ENCODE measurements at places on chromosomes 11 and 22.
A peak's percentile ranks its signal among the peaks of the same experiment; 100 is the strongest.

DNA sequence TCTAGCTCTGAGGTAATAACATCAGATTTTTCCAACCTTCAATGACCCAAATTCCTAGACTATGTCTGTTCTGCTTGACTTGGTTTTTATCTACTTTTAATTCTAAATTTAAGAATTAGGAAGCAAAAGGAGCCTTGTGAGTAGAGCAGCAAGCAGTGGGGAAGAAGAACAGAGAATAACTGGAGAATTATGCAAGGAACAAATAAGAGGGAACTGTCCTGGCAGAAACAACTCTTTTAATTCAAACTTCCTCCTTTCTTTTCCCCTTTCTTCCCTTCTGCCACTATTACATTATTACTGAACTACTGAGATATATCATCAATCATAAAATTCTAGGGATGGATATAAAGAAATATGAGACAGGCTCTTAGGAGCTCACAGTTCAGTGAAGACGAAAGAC, 276.1 kb downstream of the SBF2 start:
- no peak for DNase-seq

- peak; percentile 15 for DNase-seq
Measured at GRCh38 chr11:1202776-1203504, 19.9 kb upstream of the MUC5B start.

DNA sequence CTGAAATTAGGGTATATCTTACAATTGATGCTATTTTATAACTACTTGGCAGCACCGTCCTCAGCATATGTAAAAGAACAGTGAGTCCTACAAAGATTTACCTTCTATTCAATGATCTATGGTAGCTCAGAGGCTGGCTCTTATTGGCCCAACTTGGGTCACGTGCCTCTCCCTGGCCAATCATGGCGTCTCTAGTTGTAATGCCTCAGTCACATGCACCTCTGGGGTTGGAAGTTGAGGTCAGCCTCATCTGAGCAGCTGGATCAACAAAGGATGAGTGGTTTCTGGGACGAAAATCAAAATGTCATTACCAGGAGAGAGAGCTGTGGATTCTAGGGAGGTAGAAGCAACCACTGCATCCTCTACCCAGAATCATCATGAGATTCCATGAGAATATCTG, 22.9 kb upstream of the ASPHD2 start:
- no peak for DNase-seq

- no peak for DNase-seq
Measured at GRCh38 chr22:48486134-48486532, 1341.5 kb downstream of the BRD1 start.

DNA sequence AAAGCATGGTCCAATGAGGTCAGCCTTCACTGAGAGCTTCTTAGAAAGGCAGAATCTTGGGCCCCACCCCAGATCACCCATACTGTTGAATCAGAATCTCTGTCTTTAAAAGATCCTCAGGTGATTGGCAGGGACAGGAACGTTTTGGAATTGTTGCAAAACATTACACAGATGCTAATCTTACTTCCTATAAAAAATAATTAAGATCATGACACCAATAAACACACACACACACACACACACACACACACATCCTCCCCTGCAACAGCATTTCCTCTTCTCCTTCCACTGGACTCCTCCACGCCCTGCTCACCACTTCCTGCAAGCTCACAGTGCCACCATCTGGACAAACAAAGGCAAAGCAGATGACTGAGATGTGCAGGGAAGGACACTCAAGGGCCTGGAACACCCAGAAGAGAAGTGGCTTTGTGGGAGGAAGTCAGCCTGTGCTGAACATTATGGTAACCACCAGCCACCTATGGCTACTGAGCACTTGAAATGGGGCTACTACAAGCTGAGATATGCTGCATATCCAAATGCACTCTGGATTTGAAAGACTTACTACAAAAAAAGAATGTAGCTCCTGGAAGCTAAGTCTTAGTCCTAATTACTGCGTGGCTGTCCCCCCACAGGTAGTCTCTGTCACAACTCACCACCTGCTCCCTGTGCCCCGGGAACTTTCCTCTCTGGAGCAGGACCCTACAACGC, 65.6 kb downstream of the BTG4 start:
- DNase-seq = peak; percentile 28

DNA sequence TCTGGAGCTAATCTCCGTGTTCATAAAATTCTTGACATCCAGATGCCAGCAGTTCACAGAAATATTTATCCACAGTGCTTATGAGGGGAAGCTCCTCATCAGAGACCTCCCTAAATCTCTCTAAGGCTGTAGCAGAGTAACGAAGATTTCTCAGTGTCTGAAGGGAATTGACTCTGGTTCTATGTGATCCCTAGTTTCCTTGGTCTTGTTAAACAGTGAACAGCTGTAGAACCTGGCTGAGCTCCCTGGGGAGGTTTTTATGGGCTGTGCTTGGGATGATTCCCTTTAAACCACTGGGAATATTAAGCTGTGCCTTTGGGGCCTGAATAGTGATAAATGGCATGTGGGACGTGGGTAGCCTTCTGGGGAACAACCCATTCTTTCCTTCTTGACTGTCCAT, 43.7 kb upstream of the ARHGAP20 start:
- DNase-seq = no peak

DNA sequence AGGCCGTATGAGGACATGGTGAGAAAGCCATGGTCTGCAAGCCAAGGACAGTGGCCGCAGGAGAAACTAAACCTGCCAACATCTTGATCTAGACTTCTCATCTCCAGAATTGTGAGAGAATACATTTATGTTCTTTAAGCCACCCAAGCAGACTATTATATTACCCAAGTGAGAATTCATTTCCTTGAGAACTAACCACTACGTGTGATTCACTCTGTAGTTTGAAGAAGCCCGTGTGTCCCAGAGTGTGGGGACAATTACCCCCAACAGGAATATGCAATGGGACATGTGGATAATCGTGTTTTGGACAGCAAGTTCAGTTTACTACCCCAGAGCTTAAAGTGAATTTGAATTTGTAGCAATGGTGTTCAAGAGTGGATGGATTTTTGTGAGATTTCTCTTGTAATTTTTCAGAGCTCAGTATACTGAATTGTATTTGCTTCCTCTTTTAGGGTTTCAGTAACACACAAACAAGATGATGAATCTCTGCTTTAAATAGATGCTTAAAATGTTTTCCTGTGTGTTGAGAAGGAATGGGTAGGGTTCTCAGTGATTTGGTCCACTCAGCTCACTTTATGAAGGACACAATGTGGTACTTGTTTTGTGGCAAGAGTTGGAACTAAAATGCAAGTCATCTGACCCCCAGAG, 100.0 kb upstream of the ARHGAP20 start:
- DNase-seq = no peak

DNA sequence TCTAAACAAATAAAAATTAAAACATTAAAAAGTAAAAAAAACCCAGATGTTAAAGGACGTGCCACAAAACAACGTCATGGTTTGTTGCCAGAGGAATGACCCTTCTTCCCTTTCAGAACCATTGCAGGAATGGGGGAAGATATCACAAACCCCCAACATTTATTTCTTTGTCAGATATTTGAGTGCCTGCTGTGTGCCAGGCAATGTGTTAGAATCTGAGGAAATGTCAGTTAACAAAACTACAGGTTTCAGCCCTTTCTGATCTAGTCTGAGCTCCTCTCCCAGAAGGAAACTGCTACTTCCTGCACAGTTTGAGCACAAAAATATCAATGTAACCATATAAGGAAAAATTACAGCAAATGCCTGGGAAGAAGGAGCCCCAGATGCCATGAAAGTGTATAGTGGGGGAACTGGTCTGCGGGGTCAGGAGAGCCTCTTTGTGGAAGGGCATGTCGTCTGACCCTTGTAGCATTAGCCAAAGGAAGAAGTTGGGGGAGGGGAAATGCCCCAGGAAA, 7.1 kb upstream of the NHERF4 start:
- peak; percentile 8 for DNase-seq

- no peak for DNase-seq
Measured at GRCh38 chr22:39655004-39655579, 84.5 kb downstream of the CACNA1I start.

GRCh38 chr11:66720223-66720898, 8.7 kb downstream of the SPTBN2 start:
- no peak for DNase-seq

DNA sequence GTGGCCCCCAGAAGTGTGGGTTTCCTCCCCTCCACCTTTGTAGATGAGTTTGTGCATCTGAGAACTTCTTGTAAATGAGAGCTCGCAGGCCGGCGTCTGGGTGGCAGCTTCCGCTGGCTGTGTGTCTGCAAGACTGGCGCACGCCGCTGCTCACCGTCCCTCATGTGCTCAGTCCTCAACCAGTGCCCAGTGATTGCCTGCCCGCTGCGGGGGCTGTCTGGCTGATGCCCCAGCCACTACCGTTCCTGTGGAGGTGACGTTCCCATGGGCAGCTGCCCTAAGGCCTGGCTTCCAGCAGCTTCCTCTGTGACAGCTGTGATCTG, 8.8 kb downstream of the TBX1 start:
- no peak for DNase-seq

GRCh38 chr22:38097058-38097457, 13.1 kb upstream of the SLC16A8 start:
- DNase-seq = no peak

- DNase-seq = no peak
Measured at GRCh38 chr11:44034639-44035038, 13.1 kb upstream of the ACCSL start.

DNA sequence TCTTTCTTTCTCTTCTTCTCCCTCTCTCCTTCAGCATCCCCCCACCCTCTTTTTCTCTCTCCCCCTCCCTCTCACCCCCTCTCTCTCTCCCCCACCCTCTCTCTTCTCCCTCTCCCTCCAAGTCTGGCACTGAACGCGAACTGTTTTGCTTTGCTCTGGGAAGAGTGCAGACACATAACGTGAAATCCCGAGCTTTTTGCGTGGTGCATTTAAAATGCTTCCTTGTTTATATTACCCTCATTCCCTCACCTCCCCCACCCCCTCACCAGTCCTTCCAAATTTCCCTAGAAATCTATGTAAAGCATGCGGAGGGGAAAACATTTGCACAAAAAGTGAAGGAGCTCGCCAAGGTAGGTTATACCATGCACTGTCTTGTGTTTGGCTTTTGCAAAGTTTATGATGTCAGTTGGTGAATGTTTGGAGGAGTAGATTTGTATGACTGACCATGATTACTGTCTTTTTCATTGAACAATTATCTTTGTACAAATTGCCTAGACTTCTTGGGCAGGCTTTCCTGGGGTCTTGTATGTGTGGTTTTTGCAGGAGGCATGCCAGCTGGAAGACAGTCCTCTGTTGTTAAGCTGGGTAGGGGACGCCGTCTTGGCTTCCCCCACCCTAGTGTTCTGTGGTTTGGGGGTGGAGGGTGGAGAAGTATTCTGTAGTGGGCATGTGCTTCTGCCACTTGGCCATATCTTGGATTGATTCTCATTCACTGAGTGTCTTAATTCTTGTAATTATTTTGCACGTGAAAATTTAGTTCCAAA, 123.7 kb upstream of the HSD17B12 start:
- no peak for DNase-seq

DNA sequence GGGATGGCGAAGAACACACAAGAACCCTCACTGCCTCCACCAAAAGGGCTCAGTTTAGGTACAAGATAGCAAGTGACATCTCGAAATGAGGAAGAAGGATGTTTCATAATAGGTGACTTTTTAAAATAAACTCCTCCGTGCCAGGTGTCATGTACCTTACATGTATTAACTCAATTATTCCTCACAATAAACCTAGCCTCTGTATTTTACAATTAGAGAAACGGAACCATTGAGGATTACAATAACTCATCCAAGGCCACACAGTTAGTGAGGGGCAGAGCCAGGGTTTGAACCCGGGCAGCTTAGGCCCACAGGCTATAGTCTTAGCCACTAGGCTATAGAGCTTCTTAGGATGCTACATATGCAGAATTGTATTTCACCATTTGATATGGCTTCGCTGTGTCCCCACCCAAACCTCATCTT, 965 bp upstream of the PAMR1 start:
- DNase-seq = no peak

DNA sequence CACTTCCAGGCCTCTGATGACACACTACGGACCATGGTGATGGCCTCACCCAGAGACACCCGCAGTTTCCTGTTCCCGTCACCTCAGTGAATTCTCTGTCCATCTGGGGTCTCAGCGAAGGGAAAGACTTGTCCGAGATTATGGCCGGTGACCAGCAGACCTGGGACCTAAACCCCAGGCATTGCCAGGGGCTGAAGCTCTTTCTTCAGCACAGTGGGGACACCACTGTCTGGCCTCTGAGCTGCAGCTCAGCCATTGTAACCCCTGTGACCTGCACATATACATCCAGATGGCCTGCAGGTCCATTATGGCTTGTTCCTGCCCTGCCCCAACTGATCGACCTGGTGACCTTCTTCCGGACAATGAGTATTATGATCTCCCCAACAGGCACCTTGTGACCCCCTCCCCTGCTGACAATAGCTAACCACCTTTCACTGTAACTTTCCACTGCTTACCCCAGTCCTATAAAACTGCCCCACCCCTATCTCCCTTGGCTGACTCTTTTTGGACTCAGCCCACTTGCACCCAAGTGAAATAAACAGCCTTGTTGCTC, 22.3 kb downstream of the CBX7 start:
- DNase-seq = no peak

GRCh38 chr11:73306977-73307322, 1.1 kb upstream of the ARHGEF17 start:
- DNase-seq = no peak

- DNase-seq = no peak
Measured at GRCh38 chr11:118882491-118882890, 1.2 kb upstream of the CXCR5 start.

- DNase-seq = no peak
Measured at GRCh38 chr11:128604723-128605122, 17.4 kb upstream of the ETS1 start.

GRCh38 chr22:23533771-23534191, 46.3 kb downstream of the IGLL1 start:
- DNase-seq = no peak

- no peak for DNase-seq
Measured at GRCh38 chr22:24095826-24096757, 85.0 kb downstream of the CABIN1 start.

DNA sequence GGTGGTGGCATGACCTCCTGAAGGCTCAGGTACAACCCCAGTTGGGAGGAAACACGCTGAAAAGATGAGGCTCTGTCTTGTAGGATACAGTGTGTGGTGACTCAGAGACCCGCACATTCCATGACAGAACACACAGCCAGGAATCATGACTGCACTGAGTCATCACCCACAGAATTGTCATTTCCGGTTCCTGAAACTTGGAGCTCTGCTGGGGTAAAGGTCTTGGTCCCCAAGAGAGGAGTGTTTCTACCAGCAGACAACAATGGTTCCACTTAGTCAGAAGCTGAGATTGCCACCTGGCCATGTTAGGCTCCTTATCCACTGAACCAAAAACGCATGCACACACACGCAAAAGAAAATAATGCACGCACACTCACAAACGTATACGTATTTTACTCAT, 31.5 kb upstream of the CYB5R3 start:
- DNase-seq = no peak

DNA sequence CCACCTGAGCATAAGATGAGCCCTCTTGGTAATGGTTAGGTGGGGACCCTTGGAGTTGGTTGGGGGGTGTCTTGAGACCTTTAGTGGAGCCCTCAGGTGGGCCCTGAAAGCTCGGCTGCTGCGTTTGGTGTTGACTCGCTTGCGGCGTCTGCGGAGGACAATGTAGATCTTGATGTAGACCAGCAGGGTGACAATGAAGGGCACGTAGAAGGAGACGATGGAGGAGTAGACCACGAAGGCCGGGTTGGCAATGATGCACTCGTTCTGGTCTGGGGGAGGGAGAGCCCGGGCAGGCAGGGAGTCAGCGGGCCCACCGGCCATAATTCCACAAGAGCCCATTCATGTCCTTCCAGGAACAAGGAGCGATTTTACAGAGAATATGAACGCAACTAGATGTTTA, 27.8 kb downstream of the ANKK1 start:
- no peak for DNase-seq

- DNase-seq = no peak
Measured at GRCh38 chr11:78432058-78432515, 14.5 kb upstream of the GAB2 start.

- DNase-seq = peak; percentile 36
Measured at GRCh38 chr11:74570266-74571061, 21.9 kb upstream of the POLD3 start.

Data from bone marrow (tissue), 2 donors.